Stimulated activated CD4-positive, alpha-beta T cell treated with anti-CD3 and anti-CD28 coated beads, Interleukin-15, amount 100 ng/mL, for 24 hours (primary cell): ENCODE measurements at places on chromosomes 13 and 19.

DNA sequence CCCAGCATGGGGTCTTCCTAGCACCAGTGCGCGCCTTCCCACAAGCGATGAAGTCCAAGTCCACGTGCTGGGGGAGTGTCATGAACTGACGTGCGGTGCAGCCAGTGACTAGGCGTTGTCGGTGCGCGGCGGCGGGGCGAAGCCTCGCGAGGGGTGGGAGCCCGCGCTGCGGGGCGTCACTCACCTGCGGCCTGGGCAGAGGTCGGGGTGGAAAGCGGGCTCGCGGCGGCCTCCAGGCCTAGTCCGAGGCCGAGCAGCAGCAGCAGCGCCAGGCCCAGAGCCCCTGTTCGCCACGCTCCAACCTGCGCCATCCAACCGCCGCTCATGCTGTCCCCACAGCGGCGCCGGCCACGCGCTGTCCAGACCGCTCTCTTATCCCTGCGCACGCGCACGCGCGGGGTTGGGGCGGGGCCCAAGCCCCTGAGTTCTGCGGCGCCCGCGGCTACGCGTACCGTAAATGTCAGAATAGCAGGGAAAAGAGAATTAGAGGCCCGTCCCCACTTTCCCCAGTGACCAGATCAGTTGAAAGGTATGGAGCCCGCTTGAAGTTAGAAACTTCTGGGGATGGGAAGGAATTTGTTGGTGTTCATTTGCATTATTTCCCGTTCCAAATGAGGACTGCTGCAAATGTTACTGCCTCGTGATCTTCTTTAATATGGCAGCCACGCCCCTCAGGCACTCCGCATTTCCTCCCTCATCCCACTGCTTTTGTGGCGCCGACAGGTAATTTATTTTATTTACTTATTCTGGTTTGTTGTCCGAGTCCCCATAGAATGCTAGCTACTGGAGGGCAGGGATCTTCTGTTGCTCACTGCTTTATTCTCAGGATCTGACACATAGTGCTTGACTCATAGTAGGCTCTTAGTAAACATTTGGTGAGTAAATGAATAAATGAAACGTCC lies at the start of gene CD320:
Gene CD320, minus strand, starts transcription at position 394 of the 902 bp plus-strand sequence. Its CDS starts 68 bp downstream, at position 326.
- peak; percentile 92 for DNase-seq

DNA sequence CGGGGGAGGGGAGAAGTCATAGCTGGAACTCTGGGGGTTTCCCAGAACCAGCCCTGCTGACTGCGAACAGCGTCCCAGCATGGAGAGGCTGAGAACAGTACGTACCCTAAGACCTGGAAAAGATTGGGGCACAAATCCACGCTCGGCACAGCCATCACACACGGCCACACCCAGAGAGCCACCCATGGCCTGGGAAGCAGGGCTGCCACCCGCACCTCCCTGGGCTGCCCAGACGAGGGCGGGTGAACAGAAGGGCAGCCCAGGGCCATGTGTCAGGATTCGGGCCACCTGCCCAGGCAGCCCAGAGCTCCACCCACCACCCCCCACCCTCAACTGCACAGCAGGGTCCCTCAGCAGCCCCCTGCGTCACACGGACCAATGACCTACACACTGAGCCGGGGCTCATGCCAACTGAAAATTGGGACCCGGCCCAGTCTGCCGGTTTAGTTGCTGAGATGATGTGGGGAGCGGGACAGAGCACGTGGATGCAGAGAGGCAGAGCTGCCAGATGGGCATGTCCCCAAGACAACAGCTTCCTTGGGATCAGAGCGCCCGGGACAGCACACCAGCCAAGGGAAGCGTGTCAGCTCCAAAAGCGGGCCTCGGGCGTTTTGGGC lies 8.5 kb downstream of the UBXN6 start:
- DNase-seq, result no peak

DNA sequence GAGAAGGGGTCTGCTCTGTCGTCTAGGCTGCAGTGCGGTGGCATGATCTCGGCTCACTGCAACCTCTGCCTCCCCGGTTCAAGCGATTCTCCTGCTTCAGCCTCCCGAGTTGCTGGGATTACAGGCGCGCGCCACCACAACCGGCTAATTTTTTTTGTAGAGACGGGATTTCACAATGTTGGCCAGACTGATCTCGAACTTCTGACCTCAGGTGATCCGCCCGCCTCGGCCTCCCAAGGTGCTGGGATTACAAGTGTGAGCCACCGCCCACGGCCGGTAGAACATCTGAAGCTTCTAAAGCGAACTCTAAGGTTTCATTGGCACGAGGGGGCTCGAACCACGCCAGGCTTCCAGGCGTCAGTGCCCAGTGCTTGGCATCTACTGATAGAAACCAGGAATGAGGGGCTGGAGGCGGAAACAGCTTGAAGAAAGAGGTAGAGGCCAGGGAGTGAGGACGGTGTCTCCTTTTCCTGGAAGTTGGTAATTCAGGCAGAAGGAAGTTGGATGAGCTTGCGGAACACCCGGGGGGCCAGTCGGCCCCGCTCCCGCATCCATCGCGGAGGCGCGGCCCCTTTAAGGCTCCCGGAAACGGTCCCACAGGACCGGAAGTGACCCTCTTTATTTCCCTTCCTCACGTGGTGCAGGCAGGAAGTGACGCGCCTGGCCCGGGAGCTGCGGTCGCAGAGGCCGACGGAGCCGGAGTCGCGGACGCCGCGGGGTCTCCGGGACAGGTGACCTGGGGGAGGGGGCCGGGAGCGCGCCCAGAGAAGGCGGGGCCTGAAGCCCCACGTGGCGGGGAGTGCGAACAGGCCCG lies at the start of gene CCDC9:
Gene CCDC9, plus strand, starts transcription at position 647 of the 814 bp plus-strand sequence. CDS start 1,876 bp downstream, outside the sequence.
- peak; percentile 97 for DNase-seq

- no peak for DNase-seq
Measured at GRCh38 chr13:34545461-34545860, 396.6 kb upstream of the NBEA start.

GRCh38 chr13:43782686-43783085 lies 4.1 kb downstream of the ENOX1 start:
- DNase-seq, result no peak

GRCh38 chr19:13781547-13781946 lies 7.3 kb downstream of the C19orf53 start:
- peak; percentile 44 for DNase-seq

DNA sequence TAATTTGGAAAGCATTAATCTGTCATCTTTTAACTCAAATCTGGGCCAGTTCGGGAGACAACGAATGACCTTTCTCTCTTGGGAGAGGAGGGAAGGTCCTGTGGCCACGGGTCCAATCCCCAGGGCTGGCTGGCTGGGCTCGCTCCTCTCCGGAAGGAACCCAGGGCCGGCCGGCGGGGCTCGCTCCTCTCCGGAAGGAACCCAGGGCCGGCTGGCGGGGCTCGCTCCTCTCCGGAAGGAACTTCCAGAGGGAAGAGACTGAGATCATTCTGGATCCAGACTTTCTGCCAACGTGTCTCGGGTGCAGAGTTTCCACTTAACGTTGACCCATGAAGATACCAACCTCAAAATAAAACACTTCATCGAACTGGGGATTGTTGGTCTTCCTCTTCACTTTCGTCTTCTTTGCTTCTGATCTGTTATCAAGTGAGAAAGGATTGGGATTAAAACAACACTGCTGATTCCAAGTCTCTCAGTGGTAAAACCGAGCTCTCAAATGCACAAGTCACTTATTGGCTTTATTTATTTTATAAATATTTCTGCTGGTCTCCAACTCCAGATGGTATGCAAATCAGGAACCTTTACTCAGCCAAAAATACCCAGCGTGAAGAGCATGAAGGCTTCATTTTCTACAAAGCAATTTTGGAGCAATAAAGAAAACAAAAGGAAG lies 53.3 kb upstream of the C13orf46 start:
- DNase-seq, result no peak

DNA sequence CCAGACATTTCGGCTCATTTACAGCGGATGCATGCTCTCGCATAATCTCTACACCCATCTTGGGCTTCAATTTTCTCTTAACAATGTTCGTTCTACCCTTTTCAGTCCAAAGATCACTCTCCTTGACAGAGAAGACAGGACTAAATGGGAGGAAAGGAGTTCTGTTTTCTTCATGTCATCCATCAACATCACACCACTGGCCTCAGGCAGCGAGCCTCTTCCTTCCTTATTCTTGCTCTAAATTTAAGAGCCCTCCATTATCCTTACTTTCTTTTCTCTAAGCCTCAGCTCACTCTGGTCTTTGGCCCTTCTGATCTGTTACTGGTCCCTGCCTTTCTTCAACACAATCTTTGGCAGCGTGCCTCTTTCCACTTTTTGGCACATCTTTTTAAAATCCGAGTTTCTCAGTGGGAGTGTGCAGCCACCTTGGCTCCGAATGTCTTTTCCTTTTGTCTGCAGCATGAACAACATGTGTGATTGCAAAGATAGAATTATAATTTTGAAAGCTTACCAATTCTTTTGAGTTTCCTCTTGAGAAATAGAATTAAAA lies 98.7 kb downstream of the FAM216B start:
- no peak for DNase-seq

DNA sequence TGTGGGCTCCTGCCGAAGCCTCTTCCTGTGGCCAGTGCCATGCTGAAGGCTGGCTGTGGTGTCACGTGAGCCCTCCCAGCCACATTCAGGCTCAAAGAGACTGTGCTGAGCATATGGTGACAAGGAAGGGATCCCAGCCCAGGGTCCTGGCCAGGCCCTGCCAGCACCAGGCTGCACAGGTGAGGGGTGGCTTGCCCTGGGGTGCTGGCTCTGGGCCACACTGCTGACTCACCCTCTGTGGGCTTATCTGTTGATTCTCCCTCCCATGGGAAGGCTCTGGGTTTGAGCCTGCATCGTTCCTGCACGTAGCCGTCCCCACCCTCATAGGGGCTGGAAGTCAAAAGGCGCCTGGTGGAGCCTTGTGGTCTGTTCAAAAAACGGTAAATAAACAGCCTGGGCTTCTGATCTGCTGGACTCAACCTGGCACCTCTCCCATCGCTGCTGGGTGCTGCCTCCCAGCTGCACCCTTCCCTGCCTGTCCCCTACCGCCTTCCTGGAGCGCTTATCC lies 31.1 kb downstream of the DNM2 start:
- no peak for DNase-seq

GRCh38 chr13:36872621-36873020 lies 47.4 kb downstream of the SMAD9 start:
- no peak for DNase-seq

- DNase-seq, result no peak
Measured at GRCh38 chr19:15562145-15562544, 52.9 kb upstream of the CYP4F8 start.

DNA sequence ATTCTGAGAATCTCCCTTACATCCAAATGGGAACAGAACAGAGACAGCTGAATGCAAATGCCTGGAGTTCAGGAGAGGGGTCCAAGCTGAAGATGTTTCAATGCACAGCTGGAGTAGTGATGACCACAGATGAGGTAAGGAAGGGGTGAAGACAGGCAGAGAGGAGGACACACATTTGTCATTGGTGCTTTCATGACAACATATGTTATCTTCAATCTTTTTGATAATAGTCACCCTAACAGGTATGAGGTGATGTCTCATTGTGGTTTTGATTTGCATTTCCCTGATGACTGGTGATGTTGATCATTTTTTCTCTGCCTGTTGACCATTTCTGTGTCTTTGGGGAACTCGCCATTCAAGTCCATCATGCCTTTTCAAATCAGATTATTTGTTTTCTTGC lies 19.2 kb downstream of the SIGLEC7 start:
- no peak for DNase-seq

- no peak for DNase-seq
Measured at GRCh38 chr13:111474136-111475002, 153.9 kb downstream of the TEX29 start.

GRCh38 chr19:49712397-49712859 lies 21.5 kb downstream of the CPT1C start:
- peak; percentile 24 for DNase-seq

GRCh38 chr13:73111331-73111730 lies 52.5 kb downstream of the KLF5 start:
- DNase-seq, result no peak

DNA sequence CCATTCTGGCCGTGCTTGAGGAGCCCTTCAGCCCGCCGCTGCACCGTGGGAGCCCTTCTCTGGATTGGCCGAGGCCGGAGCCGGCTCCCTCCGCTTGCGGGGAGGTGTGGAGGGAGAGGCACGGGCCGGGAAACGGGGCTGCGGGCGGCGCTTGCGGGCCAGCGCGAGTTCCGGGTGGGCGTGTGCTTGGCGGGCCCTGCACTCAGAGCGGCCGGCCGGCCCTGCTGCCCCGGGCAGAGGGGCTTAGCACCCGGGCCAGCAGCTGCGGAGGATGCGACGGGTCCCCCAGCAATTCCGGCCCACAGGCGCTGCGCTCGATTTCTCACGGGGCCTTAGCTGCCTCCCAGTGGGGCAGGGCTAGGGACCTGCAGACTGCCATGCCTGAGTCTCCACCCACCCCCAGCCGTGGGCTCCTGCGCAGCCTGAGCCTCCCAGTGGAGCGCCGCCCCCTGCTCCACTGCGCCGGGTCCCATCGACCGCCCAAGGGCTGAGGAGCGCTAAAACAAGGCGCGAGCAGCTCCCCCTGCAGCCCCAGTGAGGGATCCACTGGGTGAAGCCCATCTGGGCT lies 76.5 kb downstream of the PCDH20 start:
- DNase-seq, result no peak

DNA sequence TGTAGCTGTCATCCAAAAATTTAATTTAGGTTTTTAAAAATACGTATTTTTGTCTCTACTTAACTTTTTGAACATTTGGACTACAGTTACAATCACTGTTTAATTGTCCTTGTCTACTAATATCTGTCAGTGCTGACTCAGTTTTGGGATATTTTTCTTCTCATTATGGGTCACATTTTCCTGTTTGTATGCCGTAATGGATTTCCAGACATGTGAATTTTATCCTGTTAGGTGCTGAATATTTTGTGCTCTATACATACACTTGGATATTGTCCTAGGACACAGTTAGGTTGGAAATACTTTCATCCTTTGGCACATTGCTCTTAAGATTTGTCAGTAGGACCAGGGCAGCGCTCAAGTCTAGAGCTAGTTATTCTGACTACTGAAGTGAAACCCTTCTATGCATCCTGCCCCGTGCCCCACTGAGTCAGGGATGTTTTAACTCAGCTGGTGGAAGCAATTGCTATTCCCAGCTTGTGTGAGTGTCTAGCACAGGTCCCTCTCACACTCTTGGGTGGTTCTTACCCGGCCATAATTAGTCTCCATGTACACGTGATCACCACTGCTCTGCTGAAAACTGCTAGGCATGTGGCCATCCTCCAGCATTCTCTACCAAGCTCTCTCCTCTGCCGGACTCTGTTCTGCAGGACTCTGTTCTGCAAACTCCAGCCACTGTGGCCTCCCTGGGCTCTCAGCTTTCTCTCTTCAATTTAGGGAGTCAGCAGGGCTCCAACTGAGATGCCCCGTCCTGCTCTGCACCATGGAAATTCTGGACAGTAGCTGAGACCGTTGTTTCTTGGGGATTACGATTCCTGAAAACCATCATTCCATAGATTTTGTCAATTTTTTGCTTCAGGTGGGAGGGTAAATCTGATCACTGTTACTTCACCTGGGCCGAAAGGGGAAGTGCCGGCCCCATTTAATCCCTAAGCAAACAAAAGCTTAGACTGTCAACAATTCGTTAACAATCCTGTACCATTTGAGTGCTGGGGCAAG lies 11.1 kb downstream of the PROZ start:
- DNase-seq, result no peak

GRCh38 chr19:30229525-30230174 lies 142.5 kb upstream of the ZNF536 start:
- DNase-seq, result no peak

DNA sequence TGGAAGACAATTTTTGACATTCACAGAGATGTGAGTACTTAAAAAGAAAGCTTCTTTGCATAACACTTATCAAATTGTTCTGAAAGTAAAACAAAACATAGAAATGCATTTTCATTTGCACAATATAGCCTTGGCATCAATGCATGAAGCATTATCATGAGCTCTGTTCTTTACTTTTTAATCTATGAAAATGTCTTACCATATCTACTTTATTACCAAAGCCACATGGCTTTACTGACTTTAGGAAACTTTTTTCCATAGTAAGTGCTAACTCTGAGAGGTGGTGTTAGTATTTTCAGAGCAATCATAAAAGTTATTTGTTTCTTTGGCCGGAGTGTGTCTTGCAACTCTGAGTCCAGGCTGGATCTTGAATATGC lies 10.5 kb downstream of the TNFRSF19 start:
- DNase-seq, result no peak
